H54 (cell line): ENCODE measurements at places on chromosomes 2 and 18.

GRCh38 chr2:225614915-225615314, 215.4 kb downstream of the NYAP2 start:
- no peak for DNase-seq

DNA sequence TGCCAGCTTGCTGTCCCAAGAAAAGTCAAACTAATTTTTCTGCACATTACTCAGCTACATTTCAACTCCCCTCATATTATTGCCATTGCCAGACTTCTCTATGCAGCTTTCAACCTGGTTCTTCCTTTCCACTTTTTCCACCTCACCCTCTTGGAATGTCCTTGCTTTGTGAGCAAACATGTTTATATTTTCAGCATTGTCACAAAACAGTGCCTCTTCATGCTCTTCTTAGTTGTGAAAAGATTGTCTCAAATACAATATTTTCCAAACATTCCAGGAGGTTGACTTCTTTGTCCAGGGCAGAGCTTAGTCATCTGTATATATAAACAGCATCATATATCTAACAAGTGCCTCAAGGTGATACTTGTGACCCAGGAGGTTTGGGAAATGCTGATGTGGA, 803.3 kb upstream of the CELF4 start:
- no peak for DNase-seq

GRCh38 chr2:239544143-239544917, 143.5 kb upstream of the HDAC4 start:
- DNase-seq, result no peak

DNA sequence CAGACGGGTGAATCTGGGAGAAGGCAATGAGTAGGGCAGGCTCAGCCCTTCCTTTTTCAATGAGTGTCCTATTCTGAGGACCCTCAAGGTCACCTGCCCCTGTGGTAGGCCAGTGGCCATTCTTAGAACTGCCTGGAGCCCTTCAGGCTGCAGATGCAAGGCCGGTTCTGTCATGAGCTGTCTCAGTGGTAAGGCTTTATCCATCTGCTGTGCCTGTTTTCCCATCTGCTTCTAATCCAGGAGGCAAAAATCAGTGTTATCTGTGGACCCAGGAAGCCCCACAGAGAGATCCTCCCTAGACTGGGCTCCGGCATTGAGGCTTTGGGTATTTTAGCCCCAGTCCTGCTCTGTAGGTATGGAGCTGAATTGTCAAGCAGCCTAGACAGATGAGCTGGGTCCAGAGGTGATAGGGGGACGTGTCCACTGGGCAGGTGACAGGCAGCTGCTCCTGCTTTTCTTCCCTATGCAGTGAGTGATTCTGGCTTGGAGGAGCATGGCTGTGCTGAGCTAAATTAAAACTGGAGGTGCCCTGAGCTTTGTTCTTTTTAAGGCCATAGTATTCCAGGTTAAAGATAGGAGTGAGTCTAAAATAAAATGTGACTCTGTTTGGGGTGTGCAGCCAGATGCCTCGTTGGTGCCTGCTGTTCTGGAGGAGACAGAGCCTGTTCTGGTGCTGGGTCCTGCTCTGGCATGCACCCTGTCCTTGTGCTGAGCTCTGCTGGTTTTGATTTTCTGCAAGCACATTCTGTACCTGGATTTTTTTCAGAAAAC, 92.5 kb downstream of the FHOD3 start:
- no peak for DNase-seq

- DNase-seq, result no peak
These were observed 8.7 kb upstream of the CHMP1B start for GRCh38 chr18:11842562-11842961.

GRCh38 chr2:121019756-121020155, 265.2 kb downstream of the TFCP2L1 start:
- no peak for DNase-seq

DNA sequence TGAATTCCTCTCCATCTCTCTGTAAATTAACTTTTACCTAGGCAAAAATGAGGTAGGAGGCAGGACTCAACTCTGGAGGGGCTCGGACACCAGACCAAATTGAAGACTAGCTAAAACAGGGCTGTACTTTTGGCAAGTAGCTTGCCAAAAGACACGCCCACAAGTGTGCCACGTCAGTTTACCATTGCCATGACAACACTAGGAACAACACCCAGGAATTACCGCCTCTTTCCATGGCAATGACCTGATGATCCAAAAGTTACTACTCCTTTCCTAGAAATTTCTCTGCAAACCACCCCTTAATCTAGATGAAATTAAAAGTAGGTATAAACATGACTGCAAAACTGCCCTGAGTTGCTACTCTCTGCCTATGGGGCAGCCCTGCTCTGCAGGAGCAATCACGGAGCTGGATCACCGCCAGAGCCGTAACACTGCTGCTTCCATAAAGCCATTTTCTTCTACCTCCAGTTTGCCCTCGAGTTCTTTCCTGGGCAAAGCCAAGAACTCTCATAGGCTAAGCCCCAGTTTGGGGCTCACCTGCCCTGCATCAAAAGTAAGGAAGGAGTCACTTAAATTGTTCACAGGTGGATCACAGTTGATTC, 66.0 kb upstream of the FAM136A start:
- no peak for DNase-seq

DNA sequence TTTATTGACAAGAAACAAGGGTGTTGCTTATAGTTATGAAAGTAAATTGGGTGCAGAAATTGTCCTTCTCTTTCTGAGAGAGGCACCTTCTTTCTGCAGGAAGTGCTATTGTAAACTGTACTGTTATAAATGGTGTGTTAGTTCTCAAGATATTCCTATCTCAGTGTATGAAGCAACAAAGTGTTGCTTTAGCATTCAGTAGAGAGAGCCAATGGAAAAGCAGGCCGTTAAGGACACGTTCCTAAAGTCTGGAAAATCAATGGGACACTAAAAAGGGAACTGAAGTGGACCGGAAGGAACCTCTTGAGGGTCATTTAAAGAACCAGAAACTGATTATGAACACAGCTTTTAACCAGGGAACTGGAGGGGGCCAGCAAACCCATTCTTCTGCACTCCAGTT, 510.0 kb upstream of the ZEB2 start:
- DNase-seq, result no peak

- no peak for DNase-seq
These were observed 108.4 kb downstream of the MDH1 start for GRCh38 chr2:63697160-63697559.

- DNase-seq, result no peak
These were observed 68.1 kb downstream of the SDC1 start for GRCh38 chr2:20156836-20157192.

DNA sequence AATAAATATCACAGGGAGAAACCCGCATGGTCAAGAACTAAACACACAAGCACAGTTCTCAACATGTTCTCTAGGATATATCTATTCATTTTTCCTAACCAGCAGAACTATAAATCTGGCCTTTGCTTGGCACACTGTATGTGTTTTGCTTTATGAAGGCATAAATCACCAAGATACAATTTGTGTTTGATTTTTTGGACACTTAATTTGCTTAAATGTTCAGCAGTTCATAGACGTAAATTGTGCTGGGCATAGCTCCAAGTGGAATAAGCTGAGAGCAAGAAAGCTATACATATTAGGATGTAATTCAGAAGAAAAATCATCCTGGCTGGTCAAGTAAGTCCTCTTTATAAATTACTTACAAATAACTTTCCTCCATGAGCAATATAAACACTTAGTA, 341.5 kb upstream of the ATP5MC3 start:
- no peak for DNase-seq

DNA sequence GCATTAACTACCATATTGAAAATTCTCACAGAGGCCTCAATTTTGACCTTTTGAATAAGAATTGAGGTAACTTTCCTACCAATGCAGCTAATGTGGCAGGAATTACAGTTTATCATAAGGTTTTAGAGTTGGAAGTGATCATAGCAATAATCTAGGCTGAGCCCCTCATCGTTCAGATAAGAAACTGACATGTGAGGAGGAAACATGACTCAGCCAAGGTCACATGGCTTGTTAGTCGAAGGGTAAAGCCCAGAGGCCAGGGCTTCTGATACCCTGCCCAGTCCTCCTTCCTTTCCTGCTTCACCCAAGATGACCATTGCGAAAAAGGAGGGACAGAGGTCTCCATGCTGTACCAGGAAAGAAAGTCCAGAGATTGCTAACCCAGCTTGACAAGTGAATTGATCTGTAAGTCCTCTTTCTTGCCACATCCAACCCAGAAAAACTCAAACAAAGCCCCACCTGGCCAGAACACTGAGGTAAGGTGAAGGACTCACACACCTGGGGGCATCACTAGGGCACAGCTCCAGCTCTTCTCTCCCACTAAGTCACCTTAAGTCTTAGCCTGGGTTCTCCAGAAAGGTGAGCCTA, 174.8 kb downstream of the EN1 start:
- no peak for DNase-seq
